HT1080 (cell line): ENCODE measurements at places on chromosomes 3 and 15. TPM values are rescaled to one million over a fixed set of nuclear protein-coding genes. Genes with fewer than 3 reads are reported as not detected.

DNA sequence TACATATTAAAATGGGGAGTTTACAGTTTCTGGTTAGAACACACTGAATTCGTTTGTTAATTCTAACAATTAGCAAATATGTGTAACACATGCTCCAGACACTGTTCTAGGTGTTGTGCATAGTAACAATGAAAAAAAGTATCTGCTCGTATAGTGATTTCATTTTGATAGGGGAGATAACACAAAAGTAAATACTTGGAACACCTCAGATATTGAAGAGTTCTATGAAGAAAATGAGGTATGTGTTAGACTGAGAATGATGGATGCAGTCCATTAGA is 6.8 kb upstream of the TMF1 start:
- DNase-seq, result no peak

- DNase-seq, result no peak
Observed at GRCh38 chr15:74022706-74023470, 28.4 kb downstream of the PML start.

DNA sequence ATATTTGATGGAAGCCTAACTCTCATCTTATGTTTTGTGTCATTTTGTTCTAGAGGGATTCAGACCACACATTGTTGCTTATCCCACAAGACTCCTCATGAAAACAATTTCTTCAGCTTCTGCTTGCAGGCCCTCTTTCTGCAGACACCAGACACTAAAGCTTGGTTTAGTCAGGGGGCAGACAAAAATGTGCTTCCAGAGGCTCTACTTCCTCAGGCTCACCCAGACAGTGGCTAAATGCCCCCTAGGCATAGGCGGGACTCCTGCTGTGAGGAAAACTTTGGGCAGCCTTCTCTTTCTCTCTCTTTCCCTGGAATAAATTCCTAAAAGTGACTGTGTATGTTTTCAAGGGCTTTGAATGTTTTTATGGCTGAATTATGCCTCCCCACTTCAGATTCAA is 435.4 kb upstream of the ATP11B start:
- peak; percentile 27 for DNase-seq

- DNase-seq, result no peak
Observed at GRCh38 chr3:143226678-143227291, 107.2 kb downstream of the CHST2 start.

DNA sequence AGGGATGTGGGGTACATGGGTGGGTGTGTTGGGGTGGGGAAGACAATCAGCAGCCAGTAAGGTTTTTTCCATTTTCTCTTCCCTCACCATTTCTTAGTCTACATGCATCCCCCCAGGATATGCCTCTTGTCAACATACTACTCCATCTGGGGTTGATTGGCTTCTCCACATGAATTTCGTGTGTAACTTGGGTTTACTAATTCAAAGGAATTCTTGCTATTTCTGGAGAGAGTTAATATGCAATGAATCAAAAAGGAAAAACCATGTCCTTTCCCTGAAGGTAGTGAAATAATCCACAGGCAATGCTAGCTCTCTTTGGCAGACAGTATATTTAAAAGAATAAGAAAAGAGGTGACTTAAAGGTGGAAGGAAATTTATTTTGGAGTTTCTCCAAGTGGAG is 198.4 kb downstream of the EBLN2 start:
- DNase-seq, result no peak

DNA sequence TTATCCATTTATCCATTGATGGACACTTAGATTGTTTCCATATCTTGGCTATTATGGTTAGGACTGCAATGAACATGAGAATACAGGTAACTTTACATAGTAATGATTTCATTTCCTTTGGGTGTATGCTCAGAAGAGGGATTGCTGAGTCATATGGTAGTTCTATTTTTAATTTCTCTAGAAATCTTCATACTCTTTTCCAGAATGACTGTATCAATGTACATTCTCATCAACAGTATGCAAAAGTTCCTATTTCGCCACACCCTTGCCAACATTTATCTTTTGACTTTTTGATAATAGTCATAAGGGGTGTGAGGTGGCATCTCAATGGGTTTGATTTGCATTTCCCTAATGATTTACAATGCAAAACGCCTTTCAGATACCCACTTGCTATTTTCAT is 6.2 kb upstream of the NIPA1 start:
- DNase-seq, result peak; percentile 61

GRCh38 chr3:23474580-23475357 is 271.6 kb downstream of the UBE2E2 start:
- DNase-seq, result peak; percentile 52

DNA sequence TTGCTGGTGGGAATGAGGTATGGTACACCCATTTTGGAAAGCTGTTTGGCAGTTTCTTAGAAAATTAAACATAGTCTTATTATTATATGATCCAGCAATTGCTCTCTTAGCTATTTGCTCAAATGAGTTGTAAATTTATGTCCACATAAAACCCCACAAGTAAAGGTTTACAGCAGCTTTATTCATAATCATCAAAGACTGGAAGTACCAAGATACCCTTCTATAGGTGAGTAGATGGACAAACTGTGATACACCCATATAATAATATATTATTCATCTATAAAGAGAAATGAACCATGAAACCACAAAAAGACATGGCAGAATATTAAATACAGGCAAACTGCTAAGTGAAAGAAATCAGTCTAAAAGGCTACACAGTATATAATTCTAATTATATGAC is 344.7 kb upstream of the CDIN1 start:
- DNase-seq, result no peak

GRCh38 chr3:19046440-19046839 is 101.9 kb upstream of the KCNH8 start:
- DNase-seq, result no peak

DNA sequence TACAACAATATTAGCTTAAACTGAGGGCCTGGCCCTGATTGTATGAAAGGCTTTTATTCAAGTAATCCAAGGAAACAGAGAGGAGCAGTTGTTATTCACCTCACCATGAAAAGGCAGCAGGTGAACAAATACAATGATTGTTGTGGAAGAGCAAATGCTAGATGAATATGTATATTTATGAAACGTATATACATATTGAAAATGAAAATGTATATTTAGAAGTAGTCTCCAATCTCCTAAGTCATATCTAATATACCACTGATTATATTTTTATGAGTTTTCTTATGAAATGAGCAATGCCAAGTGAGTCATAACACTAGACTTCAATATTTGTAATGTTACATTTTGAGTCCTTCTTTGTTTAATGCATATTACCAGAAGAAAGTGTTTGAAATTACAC is 116.2 kb upstream of the KCNMB2 start:
- DNase-seq, result no peak

DNA sequence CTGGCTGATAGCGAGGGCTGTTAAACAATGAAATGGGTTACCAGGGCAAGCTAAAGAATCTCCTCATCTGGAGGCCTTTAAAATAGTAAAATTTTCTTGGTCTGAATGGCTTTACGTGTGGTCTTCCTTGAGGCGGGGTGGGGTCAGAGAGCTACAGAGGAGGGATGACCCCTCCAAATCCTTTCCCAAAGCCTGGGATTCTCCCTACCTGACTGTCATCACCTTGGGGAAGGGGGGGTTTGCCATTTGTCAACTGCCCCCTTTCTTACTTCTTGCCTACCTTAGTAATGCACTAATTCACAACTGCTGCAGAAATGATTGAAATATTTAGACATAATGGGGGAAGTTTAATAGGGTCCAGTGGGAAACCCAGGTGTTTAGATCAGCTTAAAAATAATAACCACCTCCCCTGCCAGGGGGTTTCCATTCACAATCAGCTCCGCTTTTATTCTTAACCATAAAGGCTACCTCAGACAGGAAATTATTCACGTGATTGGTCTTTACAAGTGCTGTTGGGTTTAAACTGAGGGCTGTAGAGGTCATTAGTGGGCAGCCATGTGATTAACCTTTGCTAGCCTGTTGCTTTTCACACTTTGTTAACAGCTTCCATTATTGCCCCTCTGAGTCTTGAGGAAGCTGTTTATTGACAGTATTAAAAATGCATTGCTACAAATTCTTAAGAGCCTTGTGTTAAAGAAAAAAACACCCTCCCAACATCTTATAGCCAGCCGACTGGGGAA is 276.5 kb upstream of the ATP11B start:
- DNase-seq, result no peak

- no peak for DNase-seq
Observed at GRCh38 chr15:97733373-97733772, 227.1 kb upstream of the ARRDC4 start.

PSTPIP1 gene
- 0.53 TPM in 1 of 2 replicates, not detected in the other for total RNA-seq

OXSM gene
- total RNA-seq, result 15.8 and 17.3 TPM in 2 replicates

SERPINI2 gene
- not detected in 2 replicates for total RNA-seq

- DNase-seq, result no peak
Observed at GRCh38 chr3:15113471-15113870, 14.5 kb upstream of the RBSN start.

- DNase-seq, result no peak
Observed at GRCh38 chr3:13792512-13793371, 87.1 kb downstream of the WNT7A start.

- DNase-seq, result no peak
Observed at GRCh38 chr3:183912895-183913579, 28.4 kb upstream of the PARL start.

SPTBN5 gene
- total RNA-seq, result 2.3 and 3.9 TPM in 2 replicates

- DNase-seq, result no peak
Observed at GRCh38 chr15:45291822-45292582, 40.0 kb downstream of the SLC28A2 start.

DNA sequence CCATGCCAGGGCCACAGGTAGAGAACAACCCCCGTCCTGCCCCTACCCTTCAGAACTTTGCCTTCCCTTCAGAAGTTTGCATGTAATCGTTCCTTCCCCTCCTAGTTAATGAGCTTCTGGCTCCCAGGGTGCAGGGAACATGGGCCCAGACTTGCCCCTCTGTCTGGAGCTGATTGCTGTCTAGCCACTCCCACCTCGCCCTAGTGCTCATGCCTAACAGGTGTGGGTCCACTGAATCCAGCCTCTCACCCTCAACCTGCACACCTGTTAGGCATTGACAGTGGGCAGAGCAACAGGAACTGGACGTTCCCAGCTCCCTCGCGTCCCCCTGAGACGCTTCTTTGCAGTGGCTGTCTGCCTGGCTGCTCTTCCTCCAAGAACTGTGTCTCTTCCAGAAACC is 40.3 kb downstream of the WNT5A start:
- no peak for DNase-seq

IL17RB gene
- total RNA-seq, result not detected in 2 replicates

CELSR3 gene
- 3.5 and 3.8 TPM in 2 replicates for total RNA-seq

- peak; percentile 58 for DNase-seq
Observed at GRCh38 chr15:73787621-73788020, 34.5 kb upstream of the INSYN1 start.

DNA sequence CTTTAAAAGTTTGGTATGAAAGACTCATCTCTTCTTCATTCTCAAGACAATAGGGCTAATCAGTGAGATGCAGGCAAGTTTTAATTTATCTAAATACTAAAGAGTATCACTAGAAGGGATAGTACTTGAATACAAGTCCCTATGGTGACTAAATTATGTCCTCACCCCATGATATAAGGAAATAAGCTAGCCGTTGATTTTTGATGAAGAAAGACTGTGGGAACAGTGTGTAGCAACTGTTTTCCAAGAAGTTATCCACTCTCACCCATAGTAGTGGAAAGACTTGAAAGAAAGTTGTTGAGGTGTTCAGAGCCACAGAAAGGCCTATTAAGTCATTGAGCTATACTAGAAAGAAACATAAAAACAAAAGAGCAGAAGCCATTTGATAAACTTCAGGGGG is 36.7 kb downstream of the PIK3CA start:
- no peak for DNase-seq

DNA sequence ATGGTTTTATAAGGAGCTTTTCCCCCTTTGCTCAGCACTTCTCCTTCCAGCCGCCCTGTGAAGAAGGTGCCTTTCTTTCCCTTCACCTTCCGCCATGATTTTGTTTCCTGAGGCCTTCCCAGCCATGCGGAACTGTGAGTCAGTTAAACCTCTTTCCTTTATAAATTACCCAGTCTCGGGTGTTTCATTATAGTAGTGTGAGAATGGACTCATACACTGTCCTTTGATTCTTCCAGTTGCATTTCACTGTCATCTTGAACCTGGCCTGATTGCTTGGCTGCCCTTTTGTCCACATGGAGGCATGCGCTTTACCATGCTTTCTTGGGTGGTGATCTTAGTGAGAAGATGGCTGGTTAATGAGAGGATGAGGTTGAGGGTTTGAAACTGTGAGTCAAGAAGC is 23.2 kb downstream of the USP13 start:
- no peak for DNase-seq

TMEM207 gene
- not detected in 2 replicates for total RNA-seq

- DNase-seq, result peak; percentile 75
Observed at GRCh38 chr15:39239562-39239961, 341.3 kb upstream of the THBS1 start.

GRCh38 chr15:62706317-62706716 is 336.2 kb upstream of the TPM1 start:
- DNase-seq, result no peak

ISLR gene
- total RNA-seq, result 0.05 TPM in 1 of 2 replicates, not detected in the other

- DNase-seq, result peak; percentile 46
Observed at GRCh38 chr15:63221346-63221745, 31.9 kb downstream of the RAB8B start.

- DNase-seq, result peak; percentile 70
Observed at GRCh38 chr3:42080453-42080872, 10.7 kb upstream of the TRAK1 start.

- DNase-seq, result peak; percentile 44
Observed at GRCh38 chr3:138455801-138456716, 21.6 kb downstream of the ESYT3 start.

GRCh38 chr3:12178091-12178820 is 19.5 kb upstream of the TIMP4 start:
- DNase-seq, result peak; percentile 82

ISL2 gene
- 0.57 and 2.2 TPM in 2 replicates for total RNA-seq

GRCh38 chr3:101362406-101362805 is 42.0 kb upstream of the IMPG2 start:
- no peak for DNase-seq

INSYN1 gene
- total RNA-seq, result 0.53 and 1.1 TPM in 2 replicates

GRCh38 chr3:58260261-58260731 is 22.7 kb downstream of the ABHD6 start:
- peak; percentile 95 for DNase-seq

- DNase-seq, result peak; percentile 93
Observed at GRCh38 chr3:11096266-11097139, 57.8 kb upstream of the HRH1 start.

DNA sequence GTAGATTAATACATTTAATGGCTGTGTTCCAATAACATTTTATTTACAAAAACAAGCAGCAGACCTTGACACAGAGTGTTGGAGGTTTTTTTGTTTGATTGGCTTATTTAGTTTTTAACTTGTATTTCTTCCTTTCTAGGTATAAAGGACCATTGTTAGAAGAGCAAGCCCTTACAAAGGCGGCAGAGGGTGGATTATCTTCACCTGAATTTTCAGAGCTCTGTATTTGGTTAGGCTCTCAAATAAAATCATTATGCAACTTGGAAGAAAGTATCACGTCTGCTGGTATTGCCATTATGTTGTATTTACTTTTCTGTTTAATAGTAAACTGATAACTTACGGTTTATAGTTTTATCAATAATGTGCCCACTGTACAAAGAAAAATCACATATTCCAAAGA is 10.0 kb downstream of the FAM98B start:
- no peak for DNase-seq

TRANK1 gene
- 0.97 and 1.4 TPM in 2 replicates for total RNA-seq

ZDHHC19 gene
- total RNA-seq, result not detected in 2 replicates

ITPKA gene
- 10.9 and 15.0 TPM in 2 replicates for total RNA-seq

- peak; percentile 90 for DNase-seq
Observed at GRCh38 chr3:133591271-133591742, 17.8 kb downstream of the CDV3 start.

ADAMTS9 gene
- 1.8 and 2.4 TPM in 2 replicates for total RNA-seq

TMC3 gene
- total RNA-seq, result not detected in 2 replicates

- DNase-seq, result no peak
Observed at GRCh38 chr15:95469496-95470000, 861.0 kb upstream of the NR2F2 start.
